Kasumi-1 (cell line): ENCODE measurements at places on chromosomes 5 and 9.

- no peak for DNase-seq
These were observed 104.6 kb upstream of the IL6ST start for GRCh38 chr5:56099346-56099745.

- no peak for DNase-seq
These were observed 4.2 kb upstream of the PTGER4 start for GRCh38 chr5:40675396-40676133.

DNA sequence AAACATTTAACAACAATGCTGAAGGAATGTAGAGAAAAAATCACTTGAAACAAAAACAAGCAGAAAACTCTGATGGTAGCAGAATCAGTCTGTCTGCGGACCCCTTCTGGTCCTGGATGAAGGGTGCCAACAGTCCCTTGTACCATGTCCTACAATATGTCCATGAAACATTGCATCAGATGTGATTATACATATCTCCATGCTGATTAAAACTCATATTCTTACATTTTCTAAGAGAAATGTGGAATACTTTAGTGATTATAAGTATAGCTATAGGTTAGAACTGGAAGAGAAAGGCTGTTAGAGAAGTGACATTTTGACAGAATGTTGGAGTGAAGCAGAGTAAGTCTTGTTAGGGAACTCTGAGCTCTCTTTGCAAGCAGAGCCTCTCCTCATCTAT, 286.1 kb downstream of the SH3GL2 start:
- no peak for DNase-seq

DNA sequence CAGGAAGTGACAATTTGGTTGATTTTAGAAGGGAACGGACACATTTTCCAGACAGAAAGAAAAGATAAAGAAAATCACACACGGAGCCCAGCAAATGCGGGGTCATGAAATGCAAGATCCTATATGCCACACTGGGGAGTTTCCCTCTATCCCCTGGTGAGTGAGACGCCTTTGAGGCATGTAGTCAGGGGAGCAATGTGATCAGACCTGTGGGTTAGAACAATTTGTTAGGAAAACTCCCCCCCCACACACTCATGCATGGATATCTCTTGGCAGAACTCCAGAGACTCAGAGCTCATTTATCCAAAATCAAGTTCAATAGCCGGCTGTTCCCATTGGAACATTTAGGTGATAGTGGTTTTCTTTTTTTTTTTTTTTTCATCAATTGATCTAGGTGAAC, 71.7 kb upstream of the TRIO start:
- no peak for DNase-seq

- DNase-seq: no peak
These were observed 66.9 kb upstream of the UBTD2 start for GRCh38 chr5:172350212-172351181.

DNA sequence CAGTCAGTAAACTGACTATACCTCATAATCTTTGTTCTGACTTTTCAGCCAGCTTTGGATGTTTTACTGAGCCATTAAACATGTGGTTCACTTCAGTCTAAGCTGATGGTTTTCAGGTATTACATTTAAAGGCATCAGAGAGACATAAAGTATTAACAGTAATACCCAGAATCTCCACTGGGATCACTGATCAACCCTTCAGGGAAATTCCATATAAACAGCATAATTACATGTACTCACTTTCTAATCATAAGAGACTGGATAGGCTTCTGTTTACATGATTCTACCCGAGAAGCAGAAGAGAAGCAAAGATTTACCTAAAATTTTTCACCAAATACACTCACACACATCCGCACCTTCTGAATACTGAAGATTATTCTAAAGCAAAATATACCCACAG, 186.7 kb upstream of the FREM1 start:
- DNase-seq: no peak
